HS-5 (cell line): ENCODE measurements at places on chromosomes 6 and 20.

- DNase-seq, result peak; percentile 53
These were observed at the start of gene PRIM2 for GRCh38 chr6:57317060-57317943. Gene PRIM2, plus strand, starts transcription at chr6:57317630. Its CDS starts 816 bp downstream, at chr6:57318446.

- DNase-seq, result no peak
These were observed 379.5 kb upstream of the POU3F2 start for GRCh38 chr6:98454809-98455322.

DNA sequence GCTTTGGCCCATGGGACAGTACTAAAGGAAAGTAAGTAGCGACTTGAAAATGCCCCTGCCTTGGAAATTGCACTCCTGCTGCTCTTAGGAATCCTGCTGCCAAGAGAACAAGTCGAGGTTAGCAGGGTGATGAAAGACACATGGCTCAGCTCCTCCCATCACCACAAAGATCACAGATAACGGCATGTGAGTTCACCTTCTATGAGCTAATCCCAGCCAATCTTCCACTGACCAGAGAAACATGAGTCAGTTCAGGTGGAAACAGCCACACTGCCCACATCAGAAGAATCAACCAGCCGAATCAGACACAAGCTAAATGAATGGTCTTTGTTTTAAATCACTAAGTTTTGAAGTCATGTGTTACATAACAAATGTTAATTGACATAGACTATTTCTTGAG lies 106.3 kb downstream of the PRKN start:
- peak; percentile 13 for DNase-seq

- no peak for DNase-seq
These were observed 183.3 kb upstream of the BTBD3 start for GRCh38 chr20:11734431-11734830.

DNA sequence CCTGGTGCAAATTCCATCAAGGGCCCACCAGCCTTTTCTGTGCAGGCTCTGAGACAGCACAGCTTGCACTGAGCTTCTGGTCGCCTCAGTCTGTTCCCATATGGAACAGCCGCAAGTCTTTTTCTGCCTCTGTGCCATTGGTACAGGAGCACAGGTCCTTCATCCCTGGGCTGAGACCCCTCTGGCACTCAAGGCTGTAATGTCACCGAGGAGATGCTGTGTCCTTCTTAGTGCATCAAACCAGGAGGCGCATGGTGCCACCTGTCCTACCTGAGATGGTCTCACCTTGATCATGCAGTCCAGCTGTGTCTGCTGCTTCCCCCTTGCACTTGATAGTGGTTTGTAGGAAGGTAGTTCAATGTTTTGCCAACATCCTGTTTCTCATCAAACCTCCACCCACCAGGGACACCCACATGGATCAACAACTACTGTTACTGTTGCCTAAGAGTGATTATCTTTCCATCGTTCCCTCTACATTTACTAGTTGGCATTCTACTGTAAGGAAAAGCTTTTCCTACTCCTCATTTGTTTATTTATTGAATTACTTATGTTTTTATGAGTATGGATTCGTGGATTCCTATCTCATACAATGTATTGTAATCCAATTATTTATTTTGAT lies 29.0 kb downstream of the FAM50B start:
- DNase-seq, result no peak

- DNase-seq, result peak; percentile 10
These were observed 207.7 kb upstream of the GJE1 start for GRCh38 chr6:141925001-141925400.

DNA sequence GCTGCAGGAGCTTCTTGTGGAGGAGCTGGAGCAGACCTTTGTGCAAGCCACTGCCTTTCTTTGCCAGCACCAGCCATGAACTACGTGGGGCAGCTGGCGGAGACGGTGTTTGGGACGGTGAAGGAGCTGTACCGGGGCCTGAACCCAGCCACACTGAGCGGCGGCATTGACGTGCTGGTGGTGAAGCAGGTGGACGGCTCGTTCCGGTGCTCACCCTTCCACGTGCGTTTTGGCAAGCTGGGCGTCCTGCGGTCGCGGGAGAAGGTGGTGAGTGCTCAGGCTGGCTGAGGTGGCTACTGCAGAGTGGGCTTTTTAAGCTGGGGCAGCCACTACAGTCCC lies 5.1 kb downstream of the LPIN3 start:
- no peak for DNase-seq

DNA sequence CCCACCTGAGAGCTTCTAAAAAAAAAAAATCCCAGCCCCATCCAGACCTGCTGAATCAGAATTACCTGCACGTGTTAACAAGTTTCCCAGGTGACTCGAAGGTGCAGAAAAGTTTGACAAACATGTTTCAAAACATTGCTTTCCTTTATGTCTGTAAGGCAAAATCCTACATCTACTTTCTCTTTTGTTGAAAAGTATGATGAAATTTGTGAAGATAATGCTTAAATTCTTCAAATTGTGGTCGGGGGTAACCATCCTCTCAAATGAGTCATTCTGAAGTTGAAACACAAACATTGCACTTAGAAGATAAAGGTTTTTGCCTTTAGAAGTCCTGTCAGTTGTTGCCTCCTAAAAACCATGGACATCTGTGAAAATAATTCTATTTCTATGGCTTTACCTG lies 429.7 kb downstream of the EPHA7 start:
- no peak for DNase-seq

DNA sequence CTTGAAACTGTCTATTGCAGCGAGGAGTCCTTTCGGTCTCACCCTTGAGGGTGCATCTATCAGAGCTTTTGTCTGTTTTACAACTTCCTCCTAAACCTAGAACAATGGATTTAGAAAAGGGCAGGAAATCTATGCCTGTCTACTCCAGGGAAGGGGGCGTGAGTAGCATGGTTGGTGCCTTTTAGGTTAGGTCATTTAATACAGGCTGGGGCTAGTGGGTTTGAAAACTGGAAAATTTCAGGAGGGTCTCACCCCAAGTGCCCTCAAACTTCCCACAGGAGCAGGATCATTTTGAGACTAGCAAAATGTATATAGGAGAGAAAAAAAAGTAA lies 33.5 kb upstream of the BMP6 start:
- no peak for DNase-seq

- DNase-seq, result no peak
These were observed 105.6 kb downstream of the ELOVL4 start for GRCh38 chr6:79841577-79842375.

DNA sequence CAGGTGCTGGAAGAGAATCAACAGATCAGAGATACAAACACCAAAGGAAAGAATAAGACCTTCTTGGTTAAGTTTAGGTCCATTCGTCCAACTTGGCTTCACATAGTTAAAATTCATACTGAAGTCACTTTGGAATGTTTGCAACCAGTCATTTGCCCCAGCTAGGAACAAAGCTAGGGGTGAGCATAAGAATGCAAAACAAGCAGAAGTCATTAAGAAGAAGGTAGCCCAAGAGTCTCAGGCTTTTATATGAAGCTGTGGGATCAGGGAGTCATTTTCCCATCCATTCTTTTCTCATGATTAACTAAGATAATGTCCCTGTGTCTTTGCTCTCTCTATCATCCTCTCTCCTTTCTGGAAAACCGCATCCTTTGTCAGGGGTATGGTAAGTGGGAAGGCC lies 51.5 kb upstream of the TMEM170B start:
- DNase-seq, result no peak

DNA sequence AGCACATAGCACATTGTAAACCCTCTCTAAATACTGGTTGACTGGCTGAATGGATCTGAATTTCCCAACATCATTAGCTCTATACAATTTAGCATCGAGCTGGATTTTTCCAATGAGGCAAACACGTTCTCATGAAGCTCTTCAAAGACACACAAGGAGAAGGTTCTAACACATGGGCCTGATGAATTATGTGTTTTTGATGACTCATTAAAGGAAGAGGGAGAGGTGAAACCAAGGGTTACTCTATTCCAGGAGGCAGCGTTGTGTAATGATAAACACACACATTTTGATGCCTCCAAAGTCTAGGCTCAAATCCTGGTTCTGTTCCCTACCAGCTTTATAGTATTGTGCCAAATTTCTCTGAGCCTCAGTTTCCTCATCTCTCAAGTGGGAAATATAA lies 84.3 kb downstream of the PFDN4 start:
- DNase-seq, result peak; percentile 68

DNA sequence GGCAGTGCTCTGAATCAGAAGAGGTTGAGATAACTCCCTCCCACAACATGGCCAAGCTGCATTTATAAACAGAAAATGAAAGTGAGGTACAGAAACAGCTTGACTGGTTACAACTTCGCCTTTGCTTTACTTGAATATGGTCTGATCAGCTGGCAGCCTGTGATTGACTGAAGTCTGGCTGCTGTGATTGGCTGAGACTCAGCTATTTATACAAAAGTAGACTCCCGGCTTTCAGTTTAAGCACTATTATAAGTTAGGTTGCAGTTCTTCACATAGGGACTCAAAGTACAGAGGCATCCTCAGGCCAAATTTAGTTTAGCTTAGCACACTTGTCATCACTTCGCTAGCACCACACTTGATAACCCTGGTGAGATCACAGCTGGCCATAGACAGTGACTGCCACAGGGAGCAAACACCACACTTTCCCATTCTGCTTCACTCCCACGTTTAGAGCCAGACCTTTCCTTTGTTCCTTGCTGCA lies 362.6 kb downstream of the EPM2A start:
- DNase-seq, result peak; percentile 16

- no peak for DNase-seq
These were observed 868 bp downstream of the LTV1 start for GRCh38 chr6:143844006-143844405.

GRCh38 chr6:149289192-149289781 lies 28.2 kb upstream of the TAB2 start:
- DNase-seq, result no peak

- no peak for DNase-seq
These were observed 684 bp downstream of the ZNFX1 start for GRCh38 chr20:49276961-49277785.

GRCh38 chr6:163429858-163430448 lies 15.4 kb downstream of the QKI start:
- DNase-seq, result no peak

- no peak for DNase-seq
These were observed 12.9 kb downstream of the CCDC170 start for GRCh38 chr6:151506761-151507160.
